ENCODE measurements at places on chromosomes 16 and 17.

DNA sequence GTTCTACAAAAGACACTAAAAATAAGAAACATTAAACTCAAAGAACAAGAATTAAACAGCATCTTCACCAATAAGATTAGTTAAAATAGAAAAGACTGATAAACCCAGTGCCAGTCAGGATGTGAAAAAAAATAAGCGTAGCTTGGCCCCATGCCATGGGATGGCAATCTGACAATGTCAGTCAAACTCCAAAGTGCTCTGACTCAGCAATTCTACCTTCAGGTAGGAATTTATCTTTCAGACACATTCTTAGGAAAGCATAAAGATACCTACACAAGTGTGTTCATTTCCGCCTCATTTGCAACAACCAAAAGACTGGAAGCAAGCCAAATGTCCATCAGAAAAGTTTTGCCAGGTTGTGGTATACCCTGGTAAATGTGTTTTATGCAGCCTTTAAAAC, 9.1 kb upstream of the MPO start:
- no peak for DNase-seq

- DNase-seq = no peak
Observed at GRCh38 chr16:77335652-77336234, 99.1 kb downstream of the ADAMTS18 start.

DNA sequence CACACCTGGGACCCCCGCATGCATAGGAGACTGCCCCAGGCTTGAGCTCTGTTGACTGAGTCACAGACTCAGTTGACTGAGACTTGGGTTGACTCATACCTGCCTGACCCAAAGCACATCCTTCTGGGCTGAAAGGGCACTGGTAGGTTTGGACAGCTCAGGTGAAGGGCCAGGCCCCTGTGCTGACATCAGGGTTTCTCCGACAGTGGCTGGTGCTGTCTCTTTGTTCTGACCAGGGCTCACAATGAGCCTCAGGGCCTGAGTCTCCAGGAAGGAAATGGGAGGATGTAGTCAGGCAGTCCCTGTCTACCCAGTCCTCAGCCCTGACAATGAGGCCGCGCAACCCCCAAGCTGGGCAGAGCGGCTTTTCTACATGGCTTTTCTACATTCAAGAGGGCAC, 6.5 kb downstream of the SPNS2 start:
- no peak for DNase-seq

DNA sequence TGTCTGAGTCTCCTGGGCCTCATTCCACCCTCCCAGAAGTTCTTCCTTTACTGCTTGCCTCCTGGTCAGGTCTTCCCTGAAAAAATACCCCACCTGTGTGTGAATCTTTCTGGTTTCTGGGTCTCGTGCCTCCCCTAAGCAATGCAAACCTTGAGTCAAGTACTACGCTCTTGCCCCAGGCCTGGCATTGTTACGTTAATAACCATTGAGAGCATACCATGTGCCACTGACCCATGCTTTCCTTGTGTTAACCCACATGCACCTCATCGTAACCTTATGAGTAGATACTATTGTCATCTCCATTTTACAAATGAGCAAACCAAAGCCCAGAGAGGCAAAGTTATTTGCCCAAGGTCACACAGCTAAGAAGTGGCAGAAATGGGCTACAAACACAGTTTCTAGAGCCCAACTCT, 25.4 kb upstream of the TOB1 start:
- no peak for DNase-seq

GRCh38 chr17:77208856-77209255, 68.1 kb downstream of the SEC14L1 start:
- no peak for DNase-seq

- DNase-seq = no peak
Observed at GRCh38 chr16:49467540-49468372, 94.2 kb downstream of the C16orf78 start.

- no peak for DNase-seq
Observed at GRCh38 chr17:29195465-29196081, 15.4 kb upstream of the MYO18A start.

- DNase-seq = no peak
Observed at GRCh38 chr16:67329901-67330300, 3.3 kb downstream of the LRRC36 start.

- DNase-seq = no peak
Observed at GRCh38 chr16:23689442-23690187, 10.9 kb downstream of the PLK1 start.

DNA sequence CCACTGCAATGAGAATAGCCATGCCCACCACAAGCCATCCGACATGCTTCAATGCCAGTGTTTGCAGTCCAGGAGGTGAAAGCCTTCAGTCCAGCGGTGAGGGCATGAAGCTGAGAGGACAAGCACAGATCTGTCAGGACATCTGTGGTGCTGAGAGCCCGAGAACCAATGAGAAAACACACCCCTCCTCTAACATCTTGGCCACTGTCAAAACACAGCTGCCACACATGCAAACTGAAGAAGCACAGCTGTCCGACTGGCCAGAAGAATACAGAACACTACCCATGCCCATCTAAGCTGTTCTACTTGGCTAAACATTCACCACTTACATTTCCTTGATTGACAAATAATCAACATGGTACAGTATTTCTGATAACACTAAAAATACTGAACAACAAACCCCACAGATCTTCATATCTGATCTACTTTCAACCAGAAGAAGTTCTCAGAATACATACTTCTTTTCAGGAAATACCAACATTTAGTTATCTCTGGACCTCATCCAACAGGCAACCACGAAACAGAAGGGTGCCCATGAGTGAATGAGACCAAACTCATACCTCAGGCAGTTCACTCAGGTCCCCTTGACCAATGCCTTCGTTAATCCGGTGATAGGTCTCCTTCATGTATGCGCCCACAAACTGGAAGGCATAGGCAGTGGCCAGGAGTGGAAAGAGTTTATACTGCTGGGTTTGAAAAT, 10.2 kb upstream of the FBF1 start:
- no peak for DNase-seq
